ENCODE measurements at places on chromosomes 3 and 15. TPM values are rescaled to one million over a fixed set of nuclear protein-coding genes. Genes with fewer than 3 reads are reported as not detected.

GRCh38 chr3:15262021-15262420 lies 56.0 kb downstream of the CAPN7 start:
- no peaks in the 10 kb centered on the region for H3K36me3 ChIP-seq
- DNase-seq = peak; percentile 16
- no peak overlapping the region for H3K27ac ChIP-seq
- peaks cover 7% of the 10 kb centered on the region for H3K4me1 ChIP-seq
- H3K4me3 ChIP-seq = no peak overlapping the region
- no peaks in the 10 kb centered on the region for H3K27me3 ChIP-seq

HTR3D gene
- polyA plus RNA-seq = not detected

- DNase-seq = no peak
- H3K4me3 ChIP-seq = no peak overlapping the region
- no peaks in the 10 kb centered on the region for H3K4me1 ChIP-seq
Measured at GRCh38 chr3:89851974-89852621, 744.7 kb downstream of the EPHA3 start.

GRCh38 chr3:187223799-187224198 lies 26.5 kb downstream of the RTP1 start:
- no peaks in the 10 kb centered on the region for H3K27me3 ChIP-seq
- H3K4me3 ChIP-seq = no peak overlapping the region
- no peaks in the 10 kb centered on the region for H3K4me1 ChIP-seq
- no peaks in the 10 kb centered on the region for H3K36me3 ChIP-seq
- no peak for DNase-seq

DNA sequence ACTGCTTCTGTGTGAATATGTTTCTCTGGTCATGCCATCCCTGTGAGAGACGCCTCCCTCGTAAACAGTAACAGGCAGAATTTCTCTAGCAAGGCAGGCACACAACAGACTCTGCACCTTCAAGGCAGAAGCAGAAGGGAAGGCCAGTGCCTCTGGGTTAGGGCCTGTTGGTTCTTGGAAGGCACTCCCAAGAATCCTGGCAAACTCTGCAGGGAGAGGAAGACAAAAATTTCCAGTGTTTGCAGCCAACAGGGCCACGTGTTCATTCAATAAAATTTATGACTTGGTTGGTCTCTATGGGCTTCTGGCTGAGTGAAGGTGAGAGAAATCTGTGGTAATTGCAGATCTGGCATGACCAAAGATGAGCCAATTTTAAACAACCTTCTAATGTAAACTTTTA lies 39.3 kb downstream of the NFKBIZ start:
- DNase-seq = no peak
- no peaks in the 10 kb centered on the region for H3K36me3 ChIP-seq
- no peak overlapping the region for H3K27ac ChIP-seq
- no peaks in the 10 kb centered on the region for H3K4me1 ChIP-seq

ZPLD1 gene
- 0.20 TPM for polyA plus RNA-seq

DNA sequence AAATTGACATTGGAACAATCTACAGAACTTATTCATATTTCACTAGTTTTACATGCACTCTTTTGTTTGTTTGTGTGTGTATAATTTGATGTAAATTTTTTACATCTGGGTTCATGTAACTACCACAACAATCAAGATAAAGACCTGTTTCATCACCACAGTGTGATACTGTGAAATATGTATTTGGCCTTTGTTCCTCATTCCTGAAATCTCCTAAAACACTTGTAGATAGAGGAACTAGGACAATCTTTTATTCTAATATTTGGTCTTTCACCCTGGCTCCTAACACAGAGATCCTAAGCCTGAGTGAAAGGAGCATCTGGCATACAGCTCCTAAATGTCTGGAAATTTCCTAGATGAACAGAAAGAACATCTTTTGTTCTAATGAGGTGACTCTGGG lies 155.0 kb upstream of the GPR149 start:
- H3K27ac ChIP-seq = no peak overlapping the region
- H3K4me3 ChIP-seq = no peak overlapping the region
- H3K36me3 ChIP-seq = no peaks in the 10 kb centered on the region
- no peaks in the 10 kb centered on the region for H3K4me1 ChIP-seq
- no peaks in the 10 kb centered on the region for H3K27me3 ChIP-seq

DNA sequence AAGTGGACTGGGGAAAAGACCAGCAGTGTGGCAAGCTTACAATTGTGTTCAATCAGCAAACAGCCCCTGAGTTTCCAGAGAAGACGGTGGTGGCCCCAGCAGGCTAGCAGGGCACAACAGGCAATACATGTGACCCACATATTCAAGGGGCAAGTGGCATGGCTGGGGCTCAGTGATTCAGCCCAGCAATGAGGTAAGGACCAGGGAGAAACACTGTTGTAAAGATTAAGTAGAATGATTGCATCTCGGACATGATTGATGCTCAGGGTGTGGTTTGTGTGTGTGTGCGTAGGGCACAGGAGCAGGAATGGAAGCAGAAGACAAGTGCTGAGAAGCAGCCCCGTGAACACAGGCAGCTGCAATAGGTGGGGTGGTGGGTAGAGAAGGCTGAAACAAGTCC lies 37.9 kb downstream of the KLHL6 start:
- H3K4me1 ChIP-seq = no peaks in the 10 kb centered on the region
- no peak overlapping the region for H3K4me3 ChIP-seq
- H3K36me3 ChIP-seq = no peaks in the 10 kb centered on the region
- H3K27ac ChIP-seq = no peak overlapping the region
- no peaks in the 10 kb centered on the region for H3K27me3 ChIP-seq

C3orf20 gene
- not detected for polyA plus RNA-seq

Data from ovary (tissue), 10 donors.